Immature natural killer cell (primary cell): ENCODE measurements at places on chromosomes 1 and 21. TPM values are rescaled to one million over a fixed set of nuclear protein-coding genes. Genes with fewer than 3 reads are reported as not detected.
A peak's percentile ranks its signal among the peaks of the same experiment; 100 is the strongest.

- DNase-seq: no peak
Measured at GRCh38 chr21:29448766-29449165, 150.0 kb downstream of the BACH1 start.

DNA sequence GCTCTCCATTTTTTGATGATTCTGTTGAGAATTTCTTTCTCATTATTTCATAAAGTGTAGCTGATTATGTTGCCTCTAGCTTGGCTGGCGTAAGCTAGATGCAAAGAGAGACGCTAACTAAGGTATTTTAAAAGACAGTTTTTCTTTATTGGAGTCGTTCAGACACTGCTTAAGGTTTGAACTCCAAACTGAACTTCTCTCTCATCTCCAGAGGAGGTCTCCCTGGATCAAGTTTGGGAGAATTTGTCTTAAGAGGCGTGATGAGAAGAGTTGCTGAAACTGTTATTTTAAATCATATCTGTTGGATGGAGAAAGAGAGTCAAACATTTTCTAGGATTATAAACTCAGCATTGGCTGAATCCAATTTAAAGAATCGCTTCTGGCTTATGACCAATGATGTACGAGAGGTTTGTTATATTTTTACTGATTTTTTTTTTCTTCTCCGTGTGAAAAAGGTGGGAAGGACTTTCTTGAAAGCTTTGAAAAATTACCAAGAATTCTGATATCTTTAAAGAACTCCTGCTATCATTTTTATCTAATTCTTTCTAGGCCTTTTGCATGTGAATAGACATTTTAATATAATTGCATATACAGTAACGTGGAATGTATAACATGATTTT, 34.0 kb downstream of the MAP3K7CL start:
- no peak for DNase-seq

- peak; percentile 83 for DNase-seq
Measured at GRCh38 chr1:168362991-168363390, 82.3 kb downstream of the TBX19 start.

- DNase-seq: no peak
Measured at GRCh38 chr21:42038826-42039425, 28.8 kb upstream of the ZBTB21 start.

Gene SERPINC1
- 0.62 TPM for polyA plus RNA-seq

Gene KDF1
- 0.29 TPM for polyA plus RNA-seq

Gene TSEN15
- polyA plus RNA-seq: 87.9 TPM

Gene GRIK1
- polyA plus RNA-seq: not detected

DNA sequence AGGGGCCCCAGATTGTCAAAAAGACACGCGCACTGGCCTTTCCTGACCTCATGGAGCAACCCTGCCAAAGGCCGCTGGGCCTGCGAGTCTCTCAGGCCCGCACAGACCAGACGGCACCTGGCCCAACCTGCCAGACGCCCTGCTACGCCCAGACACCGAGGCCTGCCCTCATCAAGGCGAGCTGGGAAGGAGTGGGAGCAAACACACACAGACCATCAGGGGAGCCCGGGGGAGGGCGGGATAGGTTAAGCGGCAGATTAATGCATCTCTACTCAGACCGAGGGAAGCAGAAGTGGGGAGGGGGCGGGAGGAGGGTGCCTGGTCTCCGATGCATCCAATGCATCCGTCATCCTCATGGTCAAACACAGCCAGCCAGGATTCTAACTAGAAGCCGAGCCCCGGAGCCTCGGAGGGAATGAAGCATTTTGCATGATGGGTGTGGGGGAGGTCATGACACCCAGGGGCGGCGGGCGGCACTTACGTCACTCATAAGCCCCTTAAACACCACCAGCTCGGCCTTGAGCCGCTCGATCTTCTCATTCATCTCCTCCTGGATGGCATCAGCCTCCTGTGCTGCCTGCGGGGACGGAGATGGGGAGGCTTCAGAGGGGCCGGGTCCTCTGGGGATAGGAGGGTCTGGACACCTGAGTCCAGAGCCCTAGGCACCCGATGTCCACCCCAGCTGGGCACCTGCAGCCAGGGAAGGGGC, 17.0 kb upstream of the ALDH4A1 start:
- no peak for DNase-seq

GRCh38 chr1:210635108-210635507, 306.4 kb downstream of the HHAT start:
- no peak for DNase-seq

DNA sequence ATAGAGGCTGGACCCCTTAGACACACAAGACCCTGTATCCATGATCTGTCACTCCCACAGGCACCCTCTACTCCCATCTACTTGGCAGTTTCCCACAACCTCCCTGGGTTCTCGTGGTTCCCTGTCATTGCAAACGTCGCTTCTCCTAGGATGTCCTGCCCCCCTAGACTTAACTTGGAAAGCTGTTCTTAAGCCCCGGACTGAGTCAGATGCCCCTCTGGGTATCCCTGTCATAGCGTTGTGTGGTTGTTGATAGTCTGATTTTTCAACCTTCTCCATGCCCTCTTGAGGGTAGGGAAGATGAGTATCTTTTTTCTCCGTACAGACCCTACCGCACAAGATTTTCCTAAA, 11.8 kb downstream of the RCC1 start:
- no peak for DNase-seq

Gene BGLAP
- not detected for polyA plus RNA-seq

Gene KIF26B
- polyA plus RNA-seq: 0.07 TPM

DNA sequence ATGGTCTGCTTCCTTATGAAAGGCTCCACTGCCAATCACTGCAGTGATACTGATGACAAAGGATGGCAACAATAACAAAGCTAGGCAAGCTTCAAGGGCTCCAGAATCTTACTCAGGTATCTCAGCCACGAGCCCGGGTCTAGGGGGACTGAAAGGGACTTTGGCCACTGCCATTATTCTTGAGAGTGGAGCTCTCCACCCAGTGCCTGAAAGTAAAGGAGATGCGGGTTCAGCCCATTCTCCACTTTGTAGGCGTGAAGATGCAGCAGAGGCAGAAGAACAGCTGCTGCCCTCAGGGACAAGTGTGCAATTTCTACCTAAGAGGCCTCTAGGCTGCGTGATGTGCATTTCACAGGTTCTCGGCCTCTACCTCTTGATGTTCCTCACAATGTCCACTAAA, 31.4 kb upstream of the SLAMF9 start:
- DNase-seq: no peak

GRCh38 chr1:62887799-62888507, 104.0 kb downstream of the ATG4C start:
- no peak for DNase-seq

DNA sequence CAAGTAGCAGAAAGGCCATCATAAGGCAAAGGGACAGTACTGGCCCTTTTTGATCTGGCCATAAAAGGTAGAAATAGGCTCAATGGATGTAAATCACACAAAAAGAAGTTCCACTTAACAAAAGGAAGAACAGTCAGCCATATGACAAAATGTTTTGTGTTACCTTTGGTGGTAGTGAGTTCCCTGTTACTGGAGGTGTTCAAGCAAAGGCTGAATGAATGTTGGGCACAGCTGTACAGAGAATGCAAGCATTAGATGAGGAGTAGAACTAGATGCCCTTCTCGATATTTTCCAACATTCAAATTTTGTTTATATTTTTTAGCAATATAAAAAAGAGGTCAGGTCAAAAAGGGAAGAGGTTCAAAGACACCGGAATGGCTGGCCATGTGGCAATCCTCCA, 20.0 kb downstream of the OLFML3 start:
- no peak for DNase-seq

Gene TRAF3IP3
- 287 TPM for polyA plus RNA-seq

GRCh38 chr1:27869719-27870085, 2.6 kb upstream of the THEMIS2 start:
- DNase-seq: no peak

- no peak for DNase-seq
Measured at GRCh38 chr1:234067581-234068337, 163.3 kb downstream of the SLC35F3 start.

Gene ICOSLG
- polyA plus RNA-seq: not detected
